ENCODE measurements at places on chromosomes 2 and 18.

DNA sequence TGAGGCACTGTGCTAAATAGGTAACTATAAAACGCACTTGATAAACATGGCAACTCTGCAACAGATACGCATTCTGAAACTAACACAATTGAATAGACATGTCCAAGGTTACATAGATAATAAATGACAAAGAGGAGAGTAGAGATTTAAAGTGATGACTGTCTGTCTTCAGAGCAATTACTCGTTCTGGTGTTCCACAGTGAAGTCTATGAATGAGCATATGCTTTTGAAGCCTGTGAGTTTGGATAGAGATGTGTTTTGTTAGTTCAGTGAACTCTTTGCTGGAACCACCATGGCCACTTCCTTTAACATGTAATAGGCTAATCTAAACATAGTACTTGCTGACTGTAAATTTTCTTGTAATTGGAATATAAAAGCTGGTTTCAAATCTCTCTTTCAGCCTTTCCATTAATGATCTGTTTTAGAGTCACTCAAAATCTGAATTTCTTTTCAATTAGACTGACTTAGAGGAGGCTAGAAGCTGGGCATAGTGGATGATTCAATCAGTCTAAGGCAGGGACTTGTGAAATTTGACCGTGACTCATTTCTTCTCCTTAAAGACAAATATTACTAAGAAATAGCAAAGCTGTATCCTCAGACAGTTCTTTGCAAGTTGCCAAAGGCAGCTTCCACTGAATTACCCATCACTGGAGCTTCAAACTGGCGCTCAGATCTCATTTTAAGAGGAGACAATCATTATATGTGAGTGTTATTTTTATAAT is 1130.1 kb upstream of the CELF4 start:
- no peak for DNase-seq

GRCh38 chr2:230919681-230920080 is 5.4 kb downstream of the GPR55 start:
- no peak for DNase-seq

DNA sequence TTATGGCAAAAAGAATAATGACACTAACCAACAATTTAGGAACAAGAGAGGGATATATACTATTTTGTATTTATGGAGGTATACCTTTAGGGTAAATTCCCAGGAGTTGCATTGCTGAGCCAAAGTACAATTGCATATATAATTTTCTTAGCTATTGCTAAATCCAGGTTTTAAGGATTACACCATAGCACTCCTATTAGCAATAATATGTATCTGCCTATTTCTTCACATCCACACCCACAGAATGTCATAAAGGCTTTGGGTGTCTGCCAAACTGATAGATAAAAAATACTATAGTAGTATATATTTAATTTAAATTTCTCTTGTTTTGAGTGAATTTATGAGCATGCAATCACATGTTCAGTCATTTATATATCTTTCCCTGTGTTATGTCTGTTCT is 11.5 kb upstream of the SERPINB13 start:
- no peak for DNase-seq

- no peak for DNase-seq
Observed at GRCh38 chr2:128298846-128299507, 19.7 kb downstream of the HS6ST1 start.

DNA sequence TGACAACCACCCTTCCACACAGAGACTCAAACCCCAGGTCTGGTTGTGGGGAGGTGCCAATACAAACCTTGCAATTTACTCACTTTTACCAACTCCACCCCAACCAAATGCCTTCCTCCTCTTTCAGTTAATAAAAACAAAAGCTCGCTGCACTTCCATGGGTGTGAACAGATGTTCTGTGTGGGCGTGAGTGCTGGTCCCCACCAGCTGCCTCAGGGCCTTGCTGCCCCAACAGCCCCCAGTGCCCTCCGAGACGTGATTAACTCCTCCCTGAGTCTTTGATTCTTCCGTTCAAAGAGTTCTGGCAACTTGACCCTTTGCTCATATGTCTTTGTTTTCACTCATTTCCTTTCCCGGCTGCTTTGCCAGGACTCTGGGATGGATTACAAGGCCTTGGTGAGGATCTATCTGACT is 258.9 kb upstream of the CXCR4 start:
- DNase-seq, result peak; percentile 80

GRCh38 chr2:40480596-40480995 is 28.7 kb upstream of the SLC8A1 start:
- DNase-seq, result no peak

DNA sequence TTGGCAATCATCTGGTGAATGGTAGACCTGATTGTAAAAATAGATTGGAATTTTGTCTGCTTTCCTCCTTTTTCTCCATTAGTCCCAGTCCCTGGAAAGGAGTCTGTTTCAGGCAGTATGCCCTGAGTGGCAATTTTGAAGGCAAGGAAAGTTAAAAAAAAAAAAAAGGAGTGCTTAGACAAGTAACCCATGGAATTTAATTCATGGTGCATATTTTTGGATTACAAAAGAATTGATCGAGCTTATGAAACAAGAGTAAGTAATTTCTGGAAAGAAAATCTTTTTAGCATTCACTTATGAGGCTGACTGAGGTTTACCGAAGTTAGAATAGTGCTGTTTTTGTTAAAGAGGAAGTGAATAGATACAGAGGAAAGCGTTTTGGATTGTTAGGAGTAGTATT is 29.4 kb upstream of the TMEM178A start:
- DNase-seq, result no peak

GRCh38 chr18:53686965-53687364 is 537.5 kb downstream of the MBD2 start:
- no peak for DNase-seq

GRCh38 chr18:22177327-22177871 is 8.0 kb downstream of the GATA6 start:
- DNase-seq, result no peak

DNA sequence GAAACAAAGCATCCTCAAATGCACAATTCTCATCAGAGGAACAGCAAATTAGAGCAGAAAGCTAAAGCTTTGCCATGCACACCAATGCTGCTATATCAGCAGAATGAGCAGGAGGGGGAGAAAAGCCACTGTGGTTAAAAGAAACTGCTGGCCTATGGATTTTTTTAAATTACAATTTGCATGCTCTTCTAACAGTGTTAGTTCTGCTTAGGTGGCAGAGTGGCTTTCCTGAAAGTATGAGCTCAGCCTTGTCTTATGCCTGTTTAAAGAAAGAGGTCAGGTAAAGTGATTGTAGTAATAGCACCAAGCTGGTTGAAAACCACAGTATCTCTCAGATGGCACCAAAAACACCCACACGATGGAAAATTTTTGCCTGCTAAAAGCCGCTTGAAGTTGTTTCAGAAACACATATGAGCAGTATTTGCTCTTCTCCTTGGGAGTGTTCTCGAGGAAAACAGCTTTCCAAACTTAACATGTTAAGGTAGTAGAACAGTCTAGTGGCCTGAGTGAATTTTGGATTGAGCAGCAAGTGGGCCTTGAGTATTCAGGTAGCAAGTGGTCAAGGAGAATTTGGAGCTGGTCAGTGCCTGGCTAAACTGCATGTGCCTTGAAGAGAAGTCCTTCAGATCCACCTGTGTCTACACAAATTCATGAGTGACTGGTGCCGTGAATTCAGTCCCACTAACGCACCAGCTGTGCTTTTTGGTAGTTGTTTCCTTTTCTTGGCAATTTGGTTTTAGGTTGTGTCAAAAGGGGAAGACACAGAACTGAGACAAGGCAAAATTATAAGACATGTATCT is 19.6 kb upstream of the NDUFV2 start:
- DNase-seq, result no peak

DNA sequence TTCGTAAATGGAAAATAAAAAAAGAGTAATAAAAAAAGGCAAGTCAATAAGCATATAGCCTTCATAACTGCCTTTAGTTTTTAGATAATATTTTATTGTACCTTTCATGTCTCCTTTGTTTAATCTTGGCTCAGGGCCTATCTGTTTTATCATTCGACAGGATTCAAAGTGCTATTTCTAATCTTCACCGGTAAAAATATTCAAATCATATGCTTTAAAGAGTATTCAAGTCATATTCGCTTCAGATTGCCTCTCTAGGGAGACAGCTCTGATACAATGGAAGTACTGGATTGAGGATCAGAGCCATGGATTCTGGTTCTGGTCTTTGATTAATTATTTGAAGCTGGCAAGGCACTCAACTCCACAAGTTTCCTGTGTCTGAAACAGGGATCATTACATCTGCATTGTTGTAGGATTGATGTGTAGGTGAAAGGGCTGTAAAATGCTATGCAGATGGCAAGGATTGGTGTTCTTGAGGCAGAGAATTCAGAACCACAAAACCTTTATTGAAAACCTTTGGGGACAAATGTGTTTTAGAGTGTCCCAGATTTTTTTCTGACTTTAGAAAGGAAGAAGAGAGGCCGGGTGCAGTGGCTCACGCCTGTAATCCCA is 84.3 kb upstream of the RAPH1 start:
- no peak for DNase-seq

- DNase-seq, result no peak
Observed at GRCh38 chr2:60437080-60437696, 116.3 kb downstream of the BCL11A start.

GRCh38 chr2:106183101-106183696 is 10.9 kb downstream of the UXS1 start:
- no peak for DNase-seq

DNA sequence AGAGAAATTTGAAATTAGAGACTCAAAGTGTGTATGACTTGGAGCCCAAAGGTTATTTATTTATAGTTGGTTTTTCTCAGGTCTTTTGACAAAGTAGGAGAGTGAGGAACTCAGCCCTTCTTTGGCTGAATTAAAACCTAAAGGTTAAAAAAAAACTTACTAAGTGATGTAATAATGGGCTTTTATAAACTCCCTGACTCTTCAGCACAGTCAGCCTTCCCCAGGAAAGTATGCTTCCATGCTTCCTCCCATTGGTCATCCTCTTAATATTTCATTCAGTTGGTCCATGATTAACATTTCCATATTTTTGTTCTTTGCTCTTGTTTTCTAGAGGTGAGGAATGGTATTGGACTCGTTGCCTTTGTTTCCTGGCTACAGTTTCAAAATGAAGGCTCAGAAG is 7.2 kb downstream of the ARPC2 start:
- no peak for DNase-seq

Measured in NCI-H446 (cell line).